IMR-90 (cell line): ENCODE measurements at places on chromosomes 2 and 18.

DNA sequence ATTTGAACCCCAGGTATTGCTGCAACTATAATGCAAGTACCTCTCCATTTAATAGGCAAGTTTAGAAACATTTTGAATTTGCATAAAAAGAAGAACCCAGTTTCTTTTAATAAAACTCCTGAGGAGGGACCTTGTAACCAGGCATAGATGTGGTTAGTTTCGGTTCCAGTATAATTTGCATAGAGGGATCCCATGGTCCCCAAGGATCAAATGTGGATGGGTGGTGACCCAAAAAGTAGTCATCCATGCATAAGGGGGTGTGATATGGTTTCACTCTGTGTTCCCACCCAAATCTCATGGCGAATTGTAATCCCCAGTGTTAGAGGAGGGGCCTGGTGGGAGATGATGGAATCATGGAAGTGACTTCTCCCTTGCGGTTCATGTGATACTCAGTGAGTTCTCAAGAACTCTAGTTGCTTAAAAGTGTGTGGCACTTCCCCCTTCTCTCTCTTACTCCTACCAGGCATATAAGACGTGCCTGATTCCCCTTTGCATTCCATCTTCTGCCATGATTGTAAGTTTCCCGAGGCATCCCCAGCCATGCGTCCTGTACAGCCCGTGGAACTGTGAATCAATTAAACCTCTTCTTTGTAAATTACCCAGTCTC lies 40.2 kb upstream of the SKA1 start:
- no peak for DNase-seq

DNA sequence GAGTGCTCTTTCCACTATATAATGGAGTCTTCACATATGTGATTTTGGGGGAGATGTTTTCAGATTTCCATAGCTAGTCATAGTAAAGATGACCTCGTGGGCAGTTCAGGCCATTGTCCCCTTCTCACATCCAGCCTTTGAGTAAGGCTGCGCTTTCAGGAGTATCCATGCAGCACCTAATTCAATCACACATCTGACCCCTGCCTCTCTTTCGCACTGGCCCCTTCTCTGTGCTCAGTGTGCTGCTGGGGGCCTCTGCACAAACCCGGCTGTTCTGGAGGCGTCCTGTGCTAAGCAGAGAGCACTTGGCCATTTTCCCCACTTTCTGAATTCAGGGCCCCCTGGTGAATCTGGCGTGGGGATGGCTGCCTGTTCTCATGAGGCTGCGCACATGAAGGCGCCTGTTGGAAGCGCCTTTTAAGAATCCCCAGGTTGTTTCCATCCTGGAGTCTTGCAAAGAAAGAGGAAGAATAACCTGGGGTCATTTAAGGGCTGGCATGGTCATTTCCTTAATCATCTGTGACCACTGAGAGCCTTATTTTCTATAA lies 96.0 kb upstream of the ALPP start:
- DNase-seq = no peak

DNA sequence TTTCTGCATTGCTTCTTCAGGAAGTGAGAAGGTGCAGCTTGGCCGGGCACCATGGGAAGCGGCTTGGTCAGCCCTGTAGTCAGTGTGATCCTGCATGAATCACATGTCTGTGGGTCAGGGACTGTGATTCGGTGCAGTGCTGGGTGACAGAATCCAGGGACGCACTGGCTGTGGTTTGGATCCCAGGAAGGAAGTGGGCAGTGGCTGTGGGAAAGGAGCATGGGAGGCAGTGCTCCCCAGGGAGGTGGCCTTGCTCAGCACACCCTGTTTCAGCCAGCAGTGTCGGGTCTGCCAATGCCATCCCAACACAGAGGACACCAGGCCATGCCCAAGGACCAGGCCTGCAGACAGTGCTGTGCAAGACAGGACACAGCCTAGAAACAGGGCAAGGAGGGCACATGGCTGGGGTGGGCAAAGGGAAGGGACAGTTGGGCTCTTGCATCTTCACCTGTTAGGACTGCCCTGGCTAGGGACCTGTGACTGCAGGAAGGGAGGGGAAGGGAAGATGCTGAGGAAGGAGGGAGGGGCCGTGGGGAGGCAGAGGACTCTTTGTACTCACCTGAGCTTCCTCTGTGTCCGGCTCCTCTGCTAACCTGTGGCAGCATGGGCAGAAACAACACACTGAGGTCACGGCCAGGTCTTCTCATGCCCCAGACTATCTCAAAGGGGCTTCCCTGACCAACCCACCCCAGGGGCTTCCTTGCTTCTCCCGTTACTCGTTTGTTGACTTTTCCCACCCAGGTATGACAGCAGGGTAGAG lies 37.2 kb upstream of the DNMT3A start:
- no peak for DNase-seq

- DNase-seq = peak; percentile 28
These were observed 160.0 kb downstream of the OSR1 start for GRCh38 chr2:19198381-19198780.

DNA sequence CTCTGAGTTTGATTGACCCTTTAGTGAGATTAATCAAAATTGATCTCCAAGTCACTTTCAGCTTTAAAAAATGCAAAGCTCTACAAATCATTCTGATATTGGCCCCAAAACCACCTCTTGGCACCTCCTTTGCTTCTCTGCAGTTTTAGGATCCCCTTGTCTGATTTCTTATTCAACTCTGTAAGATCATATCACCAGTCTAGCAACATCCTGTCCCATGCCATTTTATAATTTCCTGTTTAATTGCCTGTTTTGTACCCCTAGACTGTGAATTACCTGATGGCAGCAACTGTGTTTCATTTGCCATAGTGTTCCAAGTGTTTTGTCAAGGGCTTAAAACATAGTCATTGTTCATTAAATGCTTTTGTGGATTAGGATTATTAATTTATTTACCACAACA lies 406.3 kb upstream of the TRIB2 start:
- no peak for DNase-seq

DNA sequence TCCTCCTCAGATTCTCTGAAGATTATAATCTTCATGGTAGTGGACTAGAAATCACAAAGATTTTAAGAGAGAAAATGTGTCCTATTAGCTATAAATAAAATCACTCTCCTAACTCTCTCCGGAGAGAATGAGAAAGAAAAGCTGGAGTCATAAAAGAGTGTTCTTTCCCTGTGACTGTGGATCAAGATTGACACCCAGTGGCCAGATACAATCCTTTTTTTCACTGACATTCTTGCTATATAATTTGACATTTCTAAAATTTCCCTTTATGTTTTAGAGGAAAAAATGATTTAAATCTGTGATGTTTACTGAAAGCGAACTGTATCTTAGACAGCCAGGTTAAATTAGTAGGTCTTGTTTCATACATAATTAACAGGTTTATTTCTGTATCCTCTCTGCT lies 35.4 kb upstream of the LRP2 start:
- no peak for DNase-seq

DNA sequence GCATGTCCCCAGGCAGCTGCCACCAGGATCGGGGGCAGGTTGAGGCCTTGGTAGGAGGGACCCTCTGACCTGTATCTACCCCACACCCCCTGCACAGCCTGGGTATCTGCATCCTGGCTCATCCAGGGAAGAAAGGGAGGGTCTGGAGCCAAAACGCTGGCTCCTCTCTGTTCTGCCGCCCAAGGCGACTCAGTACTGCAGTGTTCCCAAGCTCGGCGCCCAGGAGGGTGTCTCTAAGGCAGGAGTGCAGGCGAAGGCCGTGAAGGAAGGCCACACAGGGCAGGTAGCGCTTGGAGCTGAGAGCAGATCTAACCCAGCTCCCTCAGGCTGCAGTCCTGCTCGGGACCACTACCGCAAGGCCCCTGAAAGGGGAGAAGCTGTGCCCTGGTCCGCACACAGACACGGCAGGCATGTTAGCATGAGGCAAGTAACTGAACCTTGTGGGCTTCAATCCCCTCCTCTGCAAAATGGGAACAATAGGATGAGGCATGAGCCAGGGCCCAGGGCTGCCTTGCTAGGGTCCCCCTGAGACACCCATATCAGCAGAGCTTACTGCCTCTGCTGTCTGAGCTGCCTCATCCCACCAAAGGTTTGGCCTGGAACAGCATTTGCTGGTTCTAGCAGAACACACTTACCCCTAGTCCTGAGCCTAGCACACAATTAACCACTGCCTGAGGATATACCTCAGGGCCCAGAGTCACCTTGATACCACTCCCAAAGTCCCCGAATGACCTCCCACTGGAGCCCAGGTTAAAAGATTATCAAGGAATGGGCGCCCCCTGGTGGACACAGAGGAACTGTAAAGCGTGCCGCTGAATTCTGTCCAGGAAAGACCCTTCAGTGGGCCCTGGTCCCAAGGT lies 6.5 kb downstream of the PTMA start:
- DNase-seq = no peak

DNA sequence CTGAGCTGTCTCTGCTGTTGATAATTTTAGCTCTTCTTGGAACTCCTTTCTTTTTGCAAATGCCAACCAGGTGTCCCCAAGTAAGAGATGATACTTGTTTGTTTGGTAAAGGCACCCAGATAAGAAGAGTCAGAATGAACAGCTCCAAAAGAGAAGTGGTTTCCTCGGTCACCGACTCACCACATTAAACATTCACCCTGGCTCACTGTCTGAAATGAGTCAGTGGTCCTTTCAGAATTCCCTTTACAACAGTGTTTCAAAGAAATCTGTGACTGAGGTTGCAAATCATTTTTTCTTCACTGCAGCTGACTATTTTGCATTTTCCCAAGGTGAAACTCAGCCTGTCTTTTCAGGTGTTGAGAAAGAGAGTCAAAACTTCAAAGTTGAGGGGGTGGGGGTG lies 16.2 kb upstream of the CXCR4 start:
- no peak for DNase-seq

GRCh38 chr2:173027181-173028128 lies 48.2 kb upstream of the MAP3K20 start:
- peak; percentile 93 for DNase-seq

DNA sequence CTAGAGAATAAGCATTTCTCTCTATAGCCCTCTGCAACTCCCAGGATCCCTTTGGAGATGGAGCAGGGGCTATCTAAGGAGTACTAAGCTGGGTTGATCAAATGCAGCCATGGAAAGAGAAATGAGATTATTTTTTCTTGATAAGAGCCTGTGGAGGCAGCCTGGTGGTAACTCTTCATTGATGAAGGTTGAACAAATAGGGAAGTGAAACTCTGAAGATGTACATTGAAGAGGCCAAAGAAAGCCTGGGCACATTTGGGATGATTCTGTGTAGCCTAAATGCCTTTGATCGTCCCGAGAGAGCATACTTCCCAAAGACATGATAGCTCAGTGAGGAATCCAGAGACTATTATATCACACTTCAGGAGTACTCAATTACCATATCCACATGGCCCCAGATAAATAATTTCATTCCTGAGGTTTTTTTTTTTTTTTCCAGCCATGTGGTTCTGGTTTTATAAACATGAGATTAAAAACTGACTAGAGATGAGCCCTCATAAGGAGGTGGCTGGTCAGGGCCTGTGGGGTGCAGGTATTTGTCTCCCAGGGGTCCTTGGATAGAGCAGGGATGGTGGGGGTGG lies 192.5 kb downstream of the TPGS2 start:
- DNase-seq = peak; percentile 30

DNA sequence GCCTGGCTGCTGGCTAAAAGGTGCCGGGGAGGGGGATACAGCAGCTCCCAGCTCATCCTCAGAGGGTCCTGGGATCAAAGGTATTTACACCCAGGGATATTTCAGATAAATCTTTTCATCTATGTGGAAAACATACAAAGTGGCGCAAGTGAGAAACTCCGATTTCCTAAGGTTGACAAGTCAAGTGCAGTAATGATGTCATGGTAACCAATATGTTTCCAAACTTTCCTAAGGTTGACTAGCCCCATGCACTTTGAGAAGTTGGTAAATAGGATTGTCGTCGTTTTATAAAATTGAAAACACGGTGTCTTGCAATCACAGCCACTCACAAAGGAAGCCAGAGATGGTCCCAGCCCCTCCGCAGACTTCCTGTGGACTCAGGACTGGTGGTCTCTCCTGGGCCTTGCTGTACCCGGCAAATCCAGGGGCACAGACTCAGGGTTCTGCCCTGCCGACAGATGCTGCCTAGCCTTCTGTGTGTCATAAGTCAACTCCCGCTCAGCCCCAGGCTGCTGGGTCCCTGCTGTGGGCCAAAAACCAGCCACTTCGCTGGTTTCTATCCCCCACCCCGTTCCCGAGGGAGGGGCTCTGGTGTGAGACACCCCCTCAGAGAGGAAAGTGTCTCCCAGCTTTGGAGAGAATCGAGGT lies 111.2 kb upstream of the PPP1CB start:
- DNase-seq = no peak

DNA sequence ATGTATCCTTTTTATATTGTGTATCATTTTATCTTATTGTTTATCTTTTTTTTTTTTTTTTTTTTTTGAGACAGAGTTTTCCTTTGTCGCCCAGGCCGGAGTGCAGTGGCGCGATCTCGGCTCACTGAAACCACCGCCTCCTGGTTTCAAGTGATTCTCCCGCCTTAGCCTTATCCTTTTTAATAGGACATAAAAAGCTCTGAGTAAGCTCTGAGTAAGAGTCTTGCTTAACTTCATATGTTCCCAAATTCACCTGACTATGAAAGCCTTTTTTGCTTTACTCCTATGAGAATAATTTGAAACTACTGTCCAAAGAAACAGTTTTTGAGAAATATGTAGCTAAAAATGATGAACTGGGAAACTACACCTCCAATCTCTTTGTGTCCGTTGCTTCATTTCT lies 525.5 kb downstream of the IRS1 start:
- peak; percentile 15 for DNase-seq

GRCh38 chr18:56992777-56993176 lies 154.1 kb upstream of the BOD1L2 start:
- peak; percentile 35 for DNase-seq

DNA sequence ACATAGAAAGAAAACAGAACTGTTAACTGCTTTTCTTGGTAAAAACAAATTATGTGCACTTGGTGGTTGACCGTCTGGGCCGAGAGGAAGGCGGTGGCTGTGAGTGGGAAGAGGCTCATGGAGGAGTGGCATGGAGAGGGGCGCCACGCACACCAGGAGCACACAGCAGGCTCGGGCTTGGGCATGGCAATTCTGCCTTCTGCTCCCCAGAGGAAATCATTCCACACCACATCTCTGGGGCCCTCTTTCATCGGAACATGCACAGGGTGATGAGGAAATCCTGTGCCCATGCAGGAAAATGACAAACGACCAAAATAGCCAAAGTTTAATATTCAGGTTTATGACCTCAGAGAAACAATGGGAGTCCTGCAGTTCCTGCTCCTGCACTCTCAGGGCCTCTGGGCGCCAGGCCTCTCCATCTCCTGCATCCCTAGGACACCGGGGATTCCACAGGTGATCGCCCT lies 26.4 kb downstream of the WDFY1 start:
- no peak for DNase-seq

DNA sequence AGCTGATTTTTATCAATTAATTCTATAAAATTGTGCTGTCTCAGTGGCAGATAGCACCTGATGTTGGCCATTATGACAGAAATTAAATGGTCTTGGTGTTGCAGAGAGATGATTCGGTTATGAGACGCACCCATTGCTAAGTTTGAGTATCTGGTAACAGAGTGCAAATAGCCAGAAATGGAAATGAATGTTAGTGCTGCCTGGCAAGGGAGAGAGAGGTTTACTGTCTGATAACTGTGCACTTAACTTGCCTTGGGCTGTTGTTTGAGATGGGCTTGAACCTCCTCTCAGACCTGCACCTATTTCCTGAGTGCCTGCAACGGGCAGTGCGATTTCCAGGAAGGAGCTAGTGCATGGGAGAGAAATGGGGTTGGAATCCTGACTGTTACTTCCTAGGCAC lies 11.7 kb downstream of the DPYSL5 start:
- no peak for DNase-seq
